ENCODE measurements at places on chromosomes 1 and 21.

GRCh38 chr1:30679201-30679975 lies 44.0 kb downstream of the MATN1 start:
- no peak for DNase-seq

- no peak for DNase-seq
Observed at GRCh38 chr1:211684791-211685190, 9.4 kb upstream of the NEK2 start.

DNA sequence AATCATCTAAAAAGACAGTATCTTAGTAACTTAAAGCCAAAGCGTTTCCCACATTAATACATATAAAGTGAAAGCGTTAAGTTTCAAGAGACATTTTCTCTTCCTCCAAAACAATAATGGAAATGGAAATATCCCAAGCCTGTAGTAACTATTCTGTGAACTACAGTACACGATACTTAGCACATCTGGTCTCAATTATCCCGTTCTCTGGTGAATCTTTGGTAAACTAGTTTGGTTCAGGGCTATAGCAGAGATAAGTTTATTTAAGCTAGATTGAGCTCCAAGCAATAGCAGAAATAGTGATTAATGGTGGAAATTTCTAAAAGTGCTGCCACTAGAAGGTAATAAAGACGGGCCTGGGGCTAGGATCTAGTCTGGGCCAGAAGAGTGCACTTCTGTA lies 55.2 kb downstream of the PCNX2 start:
- DNase-seq, result no peak

DNA sequence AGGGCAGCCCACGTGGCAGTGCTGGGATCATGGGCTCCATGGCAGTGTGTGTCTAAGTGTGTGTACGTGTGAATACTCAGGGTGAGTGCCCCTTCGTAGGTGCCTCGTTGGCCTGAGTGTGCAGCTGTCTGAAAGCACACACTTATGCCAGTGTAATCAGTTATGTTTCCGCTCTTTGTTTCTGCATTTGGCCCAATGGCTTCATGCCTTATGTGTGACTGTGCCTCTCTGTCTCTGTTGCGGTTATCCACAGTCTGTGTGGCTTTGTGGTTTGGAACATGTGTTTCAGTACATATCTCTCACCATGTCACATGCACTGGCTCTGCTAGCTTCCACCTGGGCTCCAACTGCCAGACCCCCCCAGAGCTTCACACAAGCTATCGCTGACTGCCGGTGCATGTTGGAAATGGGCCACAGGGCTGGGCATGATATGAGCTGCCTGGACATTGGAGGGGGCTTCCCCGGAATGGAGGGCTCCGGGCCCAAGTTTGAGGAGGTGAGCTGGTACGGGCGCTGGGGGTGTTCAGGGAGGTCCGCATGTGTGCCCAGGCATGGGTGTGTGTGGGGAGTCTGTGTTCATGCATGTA lies 70.3 kb upstream of the TINAGL1 start:
- peak; percentile 100 for DNase-seq

DNA sequence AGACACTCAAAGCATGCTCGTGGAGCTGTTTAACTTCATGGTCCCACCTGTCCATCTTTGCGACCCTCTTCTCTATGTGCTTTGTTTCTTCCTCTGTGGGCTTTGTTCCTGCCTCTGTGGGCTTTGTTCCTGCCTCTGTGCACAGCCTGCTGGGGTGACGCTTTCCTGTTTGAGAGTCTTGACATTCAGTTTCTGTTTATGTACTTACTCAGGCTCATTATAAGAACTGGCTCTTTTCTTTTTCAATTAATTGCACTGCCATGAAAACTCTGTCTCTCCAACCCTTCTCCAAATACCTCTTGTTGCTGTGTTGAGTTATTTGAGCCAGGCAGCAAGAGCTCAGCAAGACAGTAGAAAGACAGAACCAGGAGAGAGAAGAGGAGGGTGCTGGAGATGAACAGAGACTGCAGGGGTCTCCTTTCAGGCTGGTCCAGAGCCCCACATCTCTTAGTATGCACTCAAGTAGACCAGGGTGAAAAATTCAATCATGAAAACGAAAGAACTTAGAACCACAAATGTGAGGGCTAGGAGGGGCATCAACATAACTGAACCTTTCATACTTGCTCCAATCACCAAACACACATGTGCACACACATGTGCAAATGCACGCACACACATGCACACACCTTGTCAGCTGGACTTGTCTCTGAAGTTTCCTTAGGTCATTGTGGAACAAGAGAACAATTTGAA lies 88.3 kb upstream of the SGIP1 start:
- DNase-seq, result peak; percentile 42

- DNase-seq, result no peak
Observed at GRCh38 chr1:112793631-112794565, 78.8 kb upstream of the PPM1J start.

- no peak for DNase-seq
Observed at GRCh38 chr1:224540535-224540934, 75.6 kb upstream of the CNIH3 start.

DNA sequence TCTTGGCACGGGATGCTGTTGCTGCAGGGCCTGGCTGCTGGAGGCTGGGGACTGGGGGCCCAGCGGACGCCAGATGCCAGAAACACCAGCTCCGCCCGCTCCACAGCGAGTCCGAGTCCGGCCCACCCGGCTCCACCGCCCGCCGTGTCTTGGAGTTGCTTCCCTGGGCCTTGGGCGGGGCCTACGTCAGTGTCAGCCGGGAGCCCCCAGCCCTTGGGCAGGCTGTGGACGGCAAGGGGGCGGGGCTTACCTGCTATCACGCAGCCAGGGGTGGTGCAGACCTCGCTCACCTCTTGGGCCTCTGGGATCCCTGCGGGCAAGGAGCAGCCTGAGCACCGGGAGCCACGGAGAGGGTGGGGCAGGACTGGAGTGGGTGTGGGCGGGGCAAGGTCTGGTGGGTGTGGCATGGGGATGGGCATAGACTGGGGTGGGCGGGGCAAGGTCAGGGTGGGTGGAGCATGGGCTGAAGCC lies 21.8 kb downstream of the MMEL1 start:
- DNase-seq, result no peak

DNA sequence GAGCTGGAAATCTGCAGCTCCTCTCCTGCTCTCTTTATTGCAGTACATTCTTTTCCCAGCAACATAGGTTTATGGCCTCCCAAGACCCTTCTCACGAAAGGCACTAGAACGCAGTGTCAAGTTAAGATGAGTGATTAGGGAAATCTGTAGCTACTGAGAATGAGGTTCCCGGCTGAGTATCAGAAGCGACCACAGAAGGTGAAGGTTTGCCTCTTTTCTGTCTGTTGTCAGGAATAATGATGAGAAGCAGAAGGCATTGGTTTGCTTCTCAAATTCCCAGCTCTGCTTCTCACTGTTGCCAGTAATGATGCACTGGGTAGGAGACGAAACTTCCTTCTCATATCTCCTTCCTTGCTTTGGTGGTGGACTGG lies 128.4 kb downstream of the NTMT2 start:
- DNase-seq, result no peak

GRCh38 chr1:86503406-86504136 lies 34.8 kb downstream of the CLCA1 start:
- DNase-seq, result no peak

DNA sequence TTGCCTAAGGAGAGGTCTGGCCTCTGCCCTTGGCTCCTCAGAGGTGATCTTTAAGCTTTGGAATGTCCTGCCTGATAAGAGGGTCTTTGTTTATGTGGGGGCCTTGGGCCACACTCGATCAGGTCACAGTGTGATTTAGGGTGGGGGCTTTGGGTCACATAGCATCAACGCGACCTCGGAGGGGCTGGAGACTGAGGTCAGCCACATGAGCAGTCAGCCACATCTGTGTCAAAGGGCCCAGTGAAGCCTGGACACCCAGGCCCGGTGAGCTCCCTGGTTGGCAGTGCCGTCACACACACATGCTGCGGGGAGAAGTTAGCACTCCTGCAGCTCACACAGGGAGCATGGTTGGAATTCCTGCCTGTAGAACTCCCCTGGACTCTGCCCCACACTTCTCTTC lies 345.0 kb downstream of the NPHP4 start:
- DNase-seq, result no peak

GRCh38 chr1:114340892-114341291 lies 170.1 kb downstream of the TRIM33 start:
- no peak for DNase-seq

DNA sequence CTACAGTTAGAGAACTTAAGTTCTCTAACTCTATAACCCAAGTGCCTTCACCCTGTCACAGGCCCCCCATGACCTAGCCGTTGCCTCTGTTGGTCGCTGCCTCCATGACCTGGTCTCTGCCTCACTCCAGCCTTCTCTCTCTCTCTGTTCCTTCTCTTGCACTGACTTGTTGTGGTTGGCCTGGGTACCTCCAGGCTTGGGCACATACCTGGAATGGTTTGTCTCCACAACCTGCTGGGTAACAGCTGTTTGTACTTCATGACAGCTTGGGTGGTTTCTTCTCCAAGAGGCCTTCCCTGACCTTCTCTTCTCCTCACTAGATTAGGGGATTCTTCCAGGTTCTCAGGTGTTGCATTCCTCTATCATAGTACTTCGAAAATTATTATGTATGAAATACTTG lies 371.6 kb upstream of the USP24 start:
- no peak for DNase-seq

DNA sequence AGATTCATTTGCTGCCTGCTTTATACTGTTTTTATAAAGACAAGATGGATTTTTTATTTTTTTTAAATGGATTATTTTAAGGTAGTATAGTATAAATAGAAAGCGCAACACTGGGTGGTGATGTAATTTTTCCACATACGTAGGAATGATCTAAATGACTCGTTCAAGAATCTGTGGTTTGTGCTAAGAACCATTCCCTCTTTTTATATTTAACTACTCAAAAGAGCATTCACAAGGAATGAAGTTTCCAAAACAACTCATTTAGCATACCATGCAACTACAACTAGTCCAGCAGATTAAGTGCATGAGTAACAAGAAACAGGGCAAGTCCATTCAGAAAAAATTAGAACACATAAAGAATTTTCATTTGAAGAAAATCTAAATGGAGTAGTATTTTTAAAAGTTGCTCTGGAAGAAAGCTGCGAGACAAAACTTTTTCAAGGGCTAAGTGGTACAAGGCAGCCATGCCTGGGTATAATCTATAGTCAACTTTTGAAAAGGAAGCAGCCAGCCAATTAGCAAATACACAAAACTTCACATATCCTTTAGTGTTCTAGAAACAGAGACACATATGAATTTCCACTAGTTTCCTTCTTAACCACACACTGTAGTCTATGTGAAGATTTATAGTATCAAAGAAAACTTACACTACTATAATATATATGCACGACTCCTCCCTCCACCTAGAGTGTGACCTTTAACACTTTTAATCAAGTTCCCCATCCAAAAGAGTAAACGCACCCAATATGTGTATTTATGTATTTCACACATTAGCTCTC lies 23.4 kb downstream of the GTF2B start:
- DNase-seq, result no peak

DNA sequence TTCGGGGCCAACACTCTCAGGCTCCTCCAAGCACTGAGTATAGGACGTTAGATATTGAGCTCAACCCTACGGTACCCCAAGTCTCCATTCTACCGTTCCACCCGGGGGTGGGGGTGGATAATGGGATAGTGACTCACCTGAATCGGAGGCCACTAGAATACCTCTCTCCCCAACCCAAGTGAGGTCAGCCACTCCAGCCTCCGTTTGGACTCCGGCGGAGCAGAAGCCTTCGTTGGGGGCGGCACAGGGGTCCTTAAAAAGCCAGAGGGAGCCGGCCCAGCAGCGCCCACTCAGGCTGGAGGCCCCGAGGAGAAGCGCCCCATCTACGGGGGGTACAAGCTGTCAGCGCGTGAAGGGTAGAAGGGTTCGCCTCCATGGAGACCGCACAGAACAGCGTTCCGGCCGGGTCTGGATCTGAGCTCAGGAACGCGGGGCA lies 556 bp downstream of the WDR77 start:
- no peak for DNase-seq

GRCh38 chr1:818618-819291 lies 105.0 kb upstream of the SAMD11 start:
- DNase-seq, result no peak

GRCh38 chr1:203189951-203190352 lies 3.4 kb upstream of the CHI3L1 start:
- DNase-seq, result no peak

GRCh38 chr1:217089361-217090014 lies 366.3 kb upstream of the ESRRG start:
- DNase-seq, result no peak

GRCh38 chr1:8878448-8878697 lies at the start of gene ENO1:
Gene ENO1, minus strand, starts transcription at chr1:8878686. Its CDS starts 3,778 bp downstream, at chr1:8874908.
- no peak for DNase-seq

DNA sequence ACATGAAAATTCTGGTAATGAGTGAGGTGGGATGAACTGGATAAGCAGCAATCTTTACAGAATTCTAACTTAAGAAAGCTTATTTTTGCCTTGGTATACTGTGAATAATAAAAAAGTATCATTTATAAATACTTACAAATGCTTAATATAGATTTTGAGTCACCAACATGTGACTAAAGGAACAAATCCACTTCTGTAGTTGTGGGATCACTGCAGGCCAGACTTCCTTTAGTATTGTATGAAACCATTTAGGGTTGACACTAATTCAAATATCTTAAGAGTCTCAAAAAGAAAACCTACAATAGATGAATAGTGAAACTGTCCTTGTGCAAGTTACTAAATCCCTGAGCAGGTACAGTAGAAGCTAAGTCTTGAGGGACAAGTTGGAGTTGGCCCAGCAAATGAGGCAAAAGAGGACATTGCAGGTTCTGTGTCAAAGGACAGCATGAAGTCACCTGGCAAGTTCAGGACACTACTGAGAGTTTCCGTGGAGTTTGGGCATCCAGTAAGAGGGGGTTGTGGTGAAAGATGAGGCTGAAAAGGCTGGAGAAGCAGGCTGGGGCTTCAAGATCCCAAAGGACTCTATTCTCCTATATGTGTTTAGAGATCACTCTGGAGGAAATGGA lies 5.9 kb upstream of the THEM4 start:
- DNase-seq, result no peak

DNA sequence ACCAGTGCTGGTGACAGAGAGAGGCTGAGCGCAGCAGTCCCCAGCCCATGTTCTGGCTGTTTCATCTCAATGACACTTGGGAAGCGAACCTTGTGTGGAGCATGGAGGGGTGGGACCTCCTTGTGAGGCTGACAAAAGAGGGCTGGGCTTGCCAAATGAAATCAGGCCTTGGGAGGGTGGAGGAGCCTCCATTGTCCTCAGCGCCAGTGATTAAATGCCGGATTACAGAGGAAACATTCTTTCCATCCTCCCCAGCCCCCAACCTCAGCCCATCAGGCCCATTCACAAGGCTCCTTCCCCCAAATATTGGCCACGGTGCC lies 63.3 kb upstream of the PAXBP1 start:
- no peak for DNase-seq
